Naive B cell (primary cell): ENCODE measurements at places on chromosomes 1 and 21.

DNA sequence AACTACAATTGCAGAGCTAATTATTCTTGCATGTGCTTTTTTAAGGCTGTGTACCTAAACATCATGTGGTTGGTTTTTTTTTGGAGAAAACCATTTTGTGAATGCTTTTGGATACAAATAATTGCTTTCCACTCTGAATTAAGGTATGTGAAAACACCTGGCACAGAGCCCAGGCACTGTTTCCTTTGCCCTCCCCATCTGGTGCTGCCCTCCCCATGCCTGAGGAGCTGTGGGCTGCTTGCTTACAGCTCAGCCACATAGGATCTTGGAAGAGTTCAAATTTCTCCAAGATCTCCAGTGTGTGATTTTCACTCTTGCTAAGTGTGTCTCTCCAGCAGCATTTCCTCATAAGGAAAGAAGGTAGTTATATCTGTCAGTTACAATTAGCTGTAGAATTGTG, 27.8 kb downstream of the DNM3 start:
- no peak for DNase-seq

DNA sequence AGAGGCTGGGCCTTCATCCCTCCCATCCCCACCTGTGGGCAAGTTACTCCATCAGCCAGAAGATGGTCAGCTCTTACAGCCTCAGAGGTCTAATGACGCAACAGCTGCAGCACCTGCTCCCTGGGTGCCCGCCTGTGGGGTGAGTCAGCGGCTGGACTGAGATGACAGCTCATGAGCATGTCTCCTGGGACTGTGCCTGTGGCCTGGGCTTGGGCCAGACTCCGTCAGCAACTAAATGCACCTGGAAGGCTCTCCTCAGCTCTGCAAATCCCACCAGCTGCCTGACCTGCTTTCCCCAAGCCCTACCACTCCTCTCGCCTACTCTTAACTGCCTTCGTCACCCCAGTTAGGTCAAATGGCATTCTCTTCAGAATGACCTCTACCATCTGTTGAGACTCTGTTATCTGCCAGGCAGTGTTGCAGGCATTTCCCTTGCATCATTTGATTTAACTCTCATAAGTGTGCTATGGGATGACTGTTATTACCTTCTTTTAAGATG, 47.7 kb downstream of the ETS2 start:
- DNase-seq, result no peak

DNA sequence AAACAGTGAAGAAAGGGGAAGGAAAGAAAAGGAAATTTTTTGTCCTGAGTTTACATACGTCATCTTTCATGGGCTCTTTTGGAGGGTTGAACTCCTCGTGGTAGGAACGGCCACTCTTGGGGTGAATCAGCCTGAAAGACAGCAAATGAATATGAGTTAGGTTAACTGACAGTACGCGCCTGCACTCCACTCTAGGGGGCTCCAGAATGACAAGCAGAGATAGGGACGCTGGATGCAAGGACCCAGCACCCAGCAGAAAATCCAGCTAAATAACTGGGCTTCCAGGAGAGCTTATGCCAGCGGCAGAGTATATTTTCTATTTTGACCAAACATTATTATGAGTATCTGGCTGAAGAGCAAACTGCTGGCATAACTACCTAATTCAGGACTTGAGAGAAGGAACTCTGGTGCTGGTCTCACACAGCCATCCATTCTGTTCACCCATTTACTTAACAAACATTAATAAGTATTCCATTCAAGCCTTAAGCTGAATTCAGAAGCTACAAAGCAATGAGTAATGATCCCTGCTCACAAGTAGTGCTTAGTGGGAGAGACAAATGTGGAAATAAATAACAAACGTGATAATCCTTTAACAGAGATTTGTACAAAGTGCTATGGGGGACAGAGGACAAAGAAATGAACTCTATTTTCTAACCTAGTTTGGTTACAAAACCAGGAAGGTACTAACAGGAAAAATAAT, 22.1 kb downstream of the AK2 start:
- DNase-seq, result no peak

- no peak for DNase-seq
Measured at GRCh38 chr1:17874710-17875109, 119.6 kb downstream of the ACTL8 start.

DNA sequence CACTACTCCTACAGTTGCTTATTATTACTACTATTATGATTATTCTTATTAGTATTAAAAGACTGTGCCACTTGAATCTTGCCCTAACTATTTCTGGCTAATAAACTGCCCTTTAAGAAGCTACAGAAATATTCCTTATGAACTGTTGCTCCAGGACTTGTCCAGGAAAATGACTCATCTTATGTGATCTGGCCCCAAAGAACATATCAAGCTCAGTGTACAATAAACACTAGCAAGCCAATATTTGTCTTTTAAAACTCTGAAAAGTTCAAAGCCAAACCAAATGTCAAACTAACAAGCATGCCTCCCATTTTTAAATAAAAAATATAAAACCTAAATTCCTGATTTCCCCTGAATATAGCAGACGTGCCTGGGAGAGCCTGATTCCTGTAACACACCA, 88.7 kb upstream of the SIM2 start:
- DNase-seq, result no peak

- DNase-seq, result no peak
Measured at GRCh38 chr1:235057385-235058306, 71.0 kb downstream of the TOMM20 start.

- DNase-seq, result no peak
Measured at GRCh38 chr1:109740615-109741373, at the start of gene GSTM3. Gene GSTM3 (minus strand): TSS chr1:109741038. CDS start chr1:109740287, 751 bp downstream.

DNA sequence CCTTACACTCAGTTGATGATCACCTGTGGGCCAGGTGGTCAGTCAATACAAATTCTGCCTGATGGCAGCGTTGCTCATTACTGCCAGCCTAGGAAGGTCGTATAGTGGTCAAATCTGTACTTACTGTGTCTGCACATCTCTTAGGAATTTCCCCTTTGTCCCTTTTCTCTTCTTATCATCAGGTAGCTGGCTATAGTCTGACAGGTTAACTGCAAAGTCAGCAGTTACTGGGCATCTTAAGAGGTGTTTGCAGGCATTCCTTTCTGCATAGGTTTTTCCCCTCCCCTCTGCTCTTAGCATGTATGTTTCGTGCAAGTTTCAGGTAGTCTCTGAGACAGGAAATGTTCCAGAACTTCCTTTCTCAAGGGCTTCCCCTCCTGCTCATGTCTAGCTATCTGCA, 298.7 kb downstream of the LRRIQ3 start:
- DNase-seq, result no peak

- peak; percentile 8 for DNase-seq
Measured at GRCh38 chr1:231550448-231550781, 21.9 kb downstream of the TSNAX start.

GRCh38 chr1:228373681-228374571, 32.7 kb downstream of the TRIM11 start:
- no peak for DNase-seq

- no peak for DNase-seq
Measured at GRCh38 chr21:45073301-45074047, 906 bp upstream of the ADARB1 start.

DNA sequence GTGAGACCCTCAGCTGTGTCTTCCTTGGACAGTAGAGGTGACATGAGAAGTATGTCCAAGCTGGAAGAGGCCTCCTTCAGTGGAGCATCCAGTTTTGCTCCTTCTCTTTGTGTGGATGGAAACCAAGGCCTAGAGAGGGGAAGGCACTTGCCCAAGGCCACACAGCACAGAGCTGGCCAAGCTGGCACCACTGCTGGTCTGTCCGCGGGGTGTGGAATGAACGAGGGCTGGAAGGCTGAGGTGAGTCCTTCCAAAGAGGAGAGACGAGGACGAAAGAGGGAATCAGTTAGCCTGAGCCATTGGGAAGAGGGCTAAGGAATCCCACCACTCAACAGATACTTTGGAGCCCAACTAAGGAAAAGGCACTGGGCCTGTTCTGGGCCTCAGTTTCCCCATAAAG, 27.8 kb upstream of the SELENON start:
- DNase-seq, result no peak

DNA sequence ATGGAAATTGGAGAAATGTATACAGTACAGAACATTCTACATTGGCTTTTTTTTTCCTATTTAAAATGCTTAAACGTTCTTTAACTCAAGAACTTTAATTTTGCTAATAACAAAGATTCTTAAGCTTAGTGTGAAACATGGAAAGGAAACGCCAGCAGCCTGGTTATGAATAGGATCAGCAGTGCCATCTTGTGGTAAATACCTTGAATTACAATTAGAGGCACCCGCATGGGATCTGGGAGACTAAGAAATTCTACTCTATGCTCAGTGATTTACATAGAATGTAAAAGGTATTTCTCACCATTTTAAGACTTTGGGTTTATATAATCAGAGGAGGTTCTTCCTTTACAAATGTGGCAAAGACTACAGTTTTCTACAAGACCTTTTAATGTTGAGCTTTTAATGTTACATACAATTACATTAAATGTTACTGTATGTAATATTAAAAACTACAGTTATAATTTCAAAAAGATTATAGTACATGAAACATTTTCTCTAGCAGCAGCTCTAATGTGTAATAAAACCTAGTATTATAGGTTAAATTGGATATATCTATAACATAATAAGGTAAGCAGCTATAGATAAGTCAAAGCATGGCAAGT, 32.1 kb upstream of the APOBEC4 start:
- peak; percentile 19 for DNase-seq

DNA sequence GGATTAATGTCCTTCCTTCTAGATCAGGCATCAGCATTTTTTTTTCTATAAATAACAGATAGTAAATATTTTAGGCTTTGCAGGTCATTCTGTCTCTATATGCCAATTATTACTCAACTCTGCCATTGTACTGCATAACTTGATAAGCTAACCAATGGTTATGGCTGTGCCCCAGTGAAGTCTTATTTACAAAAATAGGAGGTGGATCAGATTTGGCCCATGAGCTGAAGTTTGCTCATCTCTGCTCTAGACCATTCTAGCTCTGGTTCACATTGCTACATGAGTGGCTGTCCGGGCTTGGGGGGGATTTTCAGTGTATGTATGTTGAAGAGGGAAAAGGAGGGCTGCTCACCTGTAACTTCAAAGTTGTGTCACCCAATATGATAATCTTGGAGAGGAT, 10.1 kb downstream of the RAB7B start:
- DNase-seq, result no peak

DNA sequence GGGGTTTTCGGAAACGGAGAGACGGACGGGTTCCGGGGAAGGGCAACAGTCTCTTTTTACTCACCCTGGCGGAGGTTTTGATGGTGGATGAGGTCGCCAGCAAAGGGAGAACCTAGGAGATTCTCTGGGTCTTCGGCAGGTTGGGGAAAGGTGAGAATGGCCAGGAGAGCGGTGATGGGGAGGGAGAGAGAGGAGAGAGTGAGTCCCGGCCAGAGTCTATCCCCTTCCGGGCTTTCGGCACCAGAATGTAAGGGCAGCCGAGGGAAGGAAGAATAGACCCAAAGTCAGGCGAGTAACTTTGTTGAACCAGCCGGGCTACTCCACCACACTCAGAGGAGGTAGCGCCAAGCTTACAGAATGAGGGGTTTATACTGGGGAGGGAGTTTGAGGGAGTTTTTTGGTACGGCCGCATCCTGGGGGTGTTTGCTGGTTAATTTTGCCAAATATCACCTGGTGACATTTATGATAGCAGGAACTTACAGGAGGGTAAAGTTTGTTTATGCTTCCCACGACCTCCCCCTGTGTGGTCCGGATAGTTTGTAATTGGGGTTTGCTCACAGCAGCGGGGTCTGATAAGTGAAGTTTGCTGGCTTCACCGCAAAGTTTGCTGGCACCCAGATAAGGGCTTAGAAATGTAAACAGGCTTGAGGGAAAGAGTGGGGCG, 141.1 kb upstream of the ETV3 start:
- DNase-seq, result no peak

DNA sequence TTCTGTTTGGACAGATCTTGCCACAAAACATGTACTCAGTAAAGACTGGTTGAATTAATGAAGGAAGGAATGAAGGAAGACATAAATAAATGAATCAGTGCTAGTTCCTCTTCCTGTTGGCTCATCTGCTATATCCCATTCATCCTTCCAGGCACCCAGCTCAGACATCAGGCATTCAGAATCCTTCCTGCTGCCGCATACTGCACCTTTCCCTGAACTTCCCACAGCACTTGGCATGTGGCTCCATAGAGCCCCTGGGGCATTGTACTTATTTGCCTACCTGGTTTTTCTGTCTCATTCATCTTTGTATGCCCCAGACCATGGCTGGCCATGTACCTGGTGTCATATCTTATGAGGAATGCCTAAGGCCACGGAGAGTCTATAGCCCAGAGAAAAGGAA, 34.4 kb upstream of the ZNF648 start:
- no peak for DNase-seq

- no peak for DNase-seq
Measured at GRCh38 chr21:31255036-31255435, 89.0 kb downstream of the TIAM1 start.
